ENCODE measurements at places on chromosomes 6 and 20. TPM values are rescaled to one million over a fixed set of nuclear protein-coding genes. Genes with fewer than 3 reads are reported as not detected.

SPDEF gene
- total RNA-seq = 1.9 TPM

PERP gene
- total RNA-seq = 75.6 TPM

POU5F1 gene
- total RNA-seq = 10.8 TPM

DACT2 gene
- total RNA-seq = 0.08 TPM

ZBTB46 gene
- 0.75 TPM for total RNA-seq

RSPH3 gene
- 4.4 TPM for total RNA-seq

C6orf58 gene
- not detected for total RNA-seq

ZDHHC14 gene
- total RNA-seq = 2.6 TPM

OOEP gene
- total RNA-seq = not detected

LHFPL5 gene
- total RNA-seq = 0.09 TPM

RHAG gene
- not detected for total RNA-seq

BTN1A1 gene
- not detected for total RNA-seq

PTPRK gene
- total RNA-seq = 14.9 TPM

IMPG1 gene
- not detected for total RNA-seq

RFX6 gene
- total RNA-seq = not detected

KCNG1 gene
- total RNA-seq = 26.5 TPM

MAK gene
- total RNA-seq = 0.09 TPM

TRIM10 gene
- total RNA-seq = not detected

NDUFAF5 gene
- total RNA-seq = 33.6 TPM

TFEB gene
- 8.7 TPM for total RNA-seq

SLC39A7 gene
- total RNA-seq = 98.2 TPM

FAM120B gene
- 8.9 TPM for total RNA-seq

TNF gene
- not detected for total RNA-seq

PDSS2 gene
- total RNA-seq = 6.7 TPM

SRSF3 gene
- 518 TPM for total RNA-seq

ADGB gene
- total RNA-seq = not detected

KCNK5 gene
- 1.0 TPM for total RNA-seq

MUCL3 gene
- 0.14 TPM for total RNA-seq

CTSZ gene
- total RNA-seq = 188 TPM

PLA2G7 gene
- 0.06 TPM for total RNA-seq

SLC22A7 gene
- not detected for total RNA-seq

LTA gene
- total RNA-seq = not detected

MGME1 gene
- 41.5 TPM for total RNA-seq

CD83 gene
- total RNA-seq = 2.0 TPM

C6orf89 gene
- 14.5 TPM for total RNA-seq

PSORS1C2 gene
- not detected for total RNA-seq

SYCP2 gene
- 0.30 TPM for total RNA-seq

PNPLA1 gene
- total RNA-seq = not detected

IL20RA gene
- total RNA-seq = 0.15 TPM

SSTR4 gene
- total RNA-seq = 0.32 TPM

SNAI1 gene
- total RNA-seq = 11.1 TPM

HLA-DOB gene
- total RNA-seq = 0.13 TPM

ID4 gene
- 0.86 TPM for total RNA-seq

LY6G5C gene
- 1.3 TPM for total RNA-seq

NFYA gene
- total RNA-seq = 13.7 TPM

JAG1 gene
- 37.5 TPM for total RNA-seq

TMEM74B gene
- total RNA-seq = 3.9 TPM
